ENCODE measurements at places on chromosomes 5 and 9.

DNA sequence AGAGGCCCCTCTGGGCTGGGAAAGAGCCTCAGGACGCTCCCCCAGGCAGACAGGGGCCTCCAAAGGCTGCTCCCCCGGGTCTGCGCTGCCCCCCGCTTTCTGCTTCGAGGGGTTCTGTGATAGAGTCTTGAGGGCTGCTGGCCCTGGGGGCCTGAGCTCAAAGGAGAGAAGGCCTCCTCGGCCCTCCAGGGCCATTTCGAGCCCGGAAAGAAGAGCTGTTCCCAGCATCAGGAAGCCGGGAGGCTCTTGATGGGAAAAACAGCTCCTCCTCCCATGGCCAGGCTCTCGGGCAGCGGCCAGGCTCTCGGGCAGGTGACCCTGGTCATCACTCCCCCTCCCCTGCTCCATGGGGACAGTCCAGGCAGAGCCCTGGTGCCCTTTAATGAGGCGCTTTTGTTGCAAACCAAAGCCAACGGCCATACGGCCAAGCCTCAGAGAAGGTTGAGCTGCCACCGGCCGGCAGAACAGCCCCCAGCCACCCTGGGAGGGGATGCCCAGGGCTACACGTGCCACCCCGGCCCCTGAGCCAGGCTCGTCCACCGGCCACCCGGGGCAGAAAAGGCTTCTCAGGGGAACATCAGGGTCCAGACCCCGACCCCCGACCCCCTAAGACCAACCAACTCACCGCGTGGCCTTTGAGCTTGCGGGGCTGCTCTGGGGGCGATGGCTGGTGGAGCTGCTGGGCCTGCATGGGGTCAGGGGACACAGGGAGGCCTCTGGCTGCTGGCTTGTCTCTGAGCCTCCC, 16.2 kb upstream of the QSOX2 start:
- no peak for DNase-seq

- DNase-seq, result no peak
Observed at GRCh38 chr9:34962546-34962945, 4.5 kb downstream of the PHF24 start.

DNA sequence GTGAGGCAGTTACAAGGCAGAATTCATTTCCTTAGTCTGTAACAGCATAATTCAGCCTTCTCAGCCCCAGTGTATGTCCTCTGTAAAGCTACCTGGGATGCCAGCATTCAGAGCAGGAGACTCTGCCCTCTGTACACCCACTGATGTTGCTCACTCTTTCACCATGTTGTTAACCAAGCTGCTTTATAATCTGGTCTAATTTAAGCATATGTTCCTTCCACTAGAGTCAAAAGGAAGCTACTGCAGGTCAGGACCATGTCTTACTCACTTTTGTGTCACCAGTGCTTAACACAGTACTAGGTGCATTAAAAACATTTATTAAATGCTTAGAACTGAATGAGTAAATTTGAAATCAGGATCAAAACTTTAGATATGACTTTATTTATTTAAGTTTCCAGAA, 185.6 kb downstream of the FBXL17 start:
- DNase-seq, result peak; percentile 13

- DNase-seq, result no peak
Observed at GRCh38 chr5:79759848-79760247, 70.2 kb downstream of the CMYA5 start.

DNA sequence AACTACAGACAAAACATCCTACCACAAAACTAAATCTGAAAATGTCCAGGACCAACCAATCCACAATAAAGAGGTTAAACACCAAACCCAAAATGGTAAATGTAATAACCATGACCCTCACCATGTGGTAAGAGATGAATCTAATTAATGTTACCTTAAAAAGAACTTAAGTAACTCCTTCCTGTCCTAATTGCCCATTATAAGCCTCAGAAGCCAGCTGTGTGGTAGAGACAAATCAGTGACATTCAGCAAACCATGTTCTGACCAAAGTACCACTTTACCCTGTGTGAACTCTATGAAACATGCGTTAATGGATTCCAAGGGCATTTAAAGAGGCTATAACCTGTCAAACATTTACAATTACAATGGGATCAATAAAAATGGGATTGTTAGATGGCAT, 25.0 kb downstream of the LPAR1 start:
- no peak for DNase-seq

DNA sequence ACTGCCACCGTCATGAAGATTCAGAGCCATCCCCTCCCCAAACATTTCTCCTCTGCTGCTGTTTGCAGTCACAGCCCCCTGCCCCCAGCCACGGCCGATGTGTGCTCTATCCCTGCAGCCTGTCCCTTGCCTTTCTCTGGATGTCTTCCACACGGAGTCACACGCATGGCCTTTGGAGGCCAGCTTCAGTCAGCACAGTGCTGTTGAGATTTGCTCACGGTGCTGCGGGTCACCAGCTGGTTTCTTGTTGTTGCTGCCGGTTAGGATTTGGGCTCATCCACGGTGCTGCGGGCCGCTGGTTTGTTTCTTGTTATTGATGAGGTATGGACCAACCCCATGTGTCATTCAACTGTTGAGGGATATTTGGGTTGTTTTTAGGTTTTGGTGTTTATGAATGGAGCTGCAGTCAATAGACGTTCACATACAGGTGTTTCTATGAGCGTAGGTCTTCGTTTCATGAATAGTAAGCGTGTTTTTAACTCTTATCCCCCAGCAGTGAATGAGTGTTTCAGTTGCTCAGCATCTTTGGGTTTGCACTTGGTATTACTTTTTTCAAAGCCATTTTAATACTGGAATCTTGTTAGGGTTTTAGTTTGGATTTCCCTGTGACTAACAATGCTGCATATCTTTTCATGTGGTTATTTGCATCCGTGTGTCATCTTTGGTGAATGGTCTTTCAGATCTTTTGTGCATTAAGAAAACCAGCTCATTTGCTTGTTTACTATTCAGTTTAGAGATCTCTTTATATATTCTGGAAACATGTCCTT, 57.6 kb downstream of the AHRR start:
- DNase-seq, result peak; percentile 88

GRCh38 chr9:109117856-109118807, 1.6 kb downstream of the TMEM245 start:
- DNase-seq, result peak; percentile 93

GRCh38 chr5:158992037-158992740, 107.5 kb downstream of the EBF1 start:
- no peak for DNase-seq

DNA sequence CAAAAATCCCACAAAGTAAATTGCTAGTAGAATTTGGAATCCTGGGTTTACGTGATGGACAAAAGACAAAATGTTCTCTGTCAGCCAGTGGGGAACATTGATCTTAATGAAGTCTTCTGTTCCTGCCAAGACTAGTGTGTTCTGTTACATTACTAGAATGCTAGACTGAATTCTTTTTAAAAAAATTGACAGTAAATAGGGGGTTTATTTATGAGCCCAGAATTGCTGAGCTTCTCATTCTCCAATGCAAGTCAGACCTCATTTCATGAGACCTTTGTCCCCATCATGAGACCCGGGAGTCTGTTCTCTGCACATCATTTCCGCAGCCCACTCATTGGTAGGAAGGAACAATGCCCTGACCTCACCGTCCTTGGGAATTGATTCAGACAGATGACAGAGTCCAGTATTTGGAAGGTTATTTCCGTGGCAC, 173.8 kb upstream of the OTULINL start:
- no peak for DNase-seq

- peak; percentile 39 for DNase-seq
Observed at GRCh38 chr9:100204796-100205195, 105.8 kb downstream of the INVS start.

All from ELR (cell line).